ENCODE measurements at places on chromosomes 11 and 22.

DNA sequence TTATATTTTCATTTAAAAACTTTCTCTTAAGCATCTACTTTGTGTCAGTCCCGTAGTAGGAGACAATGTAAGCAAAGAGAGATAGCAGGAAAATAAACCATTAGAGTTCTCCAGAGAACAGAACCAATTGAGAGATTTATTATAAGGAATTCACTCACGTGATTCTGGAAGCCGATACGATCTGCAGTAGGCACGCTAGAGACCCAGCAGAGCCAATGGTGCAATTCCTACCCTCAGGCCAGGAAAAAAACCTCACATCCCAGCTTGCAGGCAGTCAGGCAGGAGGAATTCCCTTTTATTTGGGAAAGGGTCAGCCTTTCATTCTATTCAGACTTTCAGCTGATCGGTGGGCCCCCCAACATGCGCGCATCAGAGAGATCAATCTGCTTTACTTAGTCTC is 7.3 kb upstream of the PLEKHA7 start:
- DNase-seq, result no peak

GRCh38 chr22:48342016-48342415 is 1485.7 kb downstream of the BRD1 start:
- DNase-seq, result no peak

- DNase-seq, result no peak
These were observed 204.4 kb downstream of the HIPK3 start for GRCh38 chr11:33461369-33462125.

DNA sequence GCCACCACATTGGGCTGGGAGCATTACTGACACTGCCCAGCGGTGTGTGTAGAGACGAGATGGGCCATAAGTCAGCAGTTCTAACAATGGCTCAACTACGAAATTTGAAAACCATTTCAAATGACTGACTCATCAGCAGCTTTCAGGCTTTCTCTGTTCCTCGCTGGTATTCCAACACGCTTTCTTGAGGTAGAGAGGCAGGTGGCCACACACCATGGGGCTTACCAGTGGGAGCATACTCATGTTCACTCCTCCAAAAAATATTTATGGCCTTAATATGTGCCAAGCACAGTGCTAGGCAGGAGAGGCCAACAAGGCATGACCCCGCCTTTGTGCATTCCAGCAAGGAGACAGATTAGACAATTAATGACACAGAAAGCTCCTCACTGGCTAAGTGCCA is 20.3 kb downstream of the ARFGAP2 start:
- DNase-seq, result no peak

DNA sequence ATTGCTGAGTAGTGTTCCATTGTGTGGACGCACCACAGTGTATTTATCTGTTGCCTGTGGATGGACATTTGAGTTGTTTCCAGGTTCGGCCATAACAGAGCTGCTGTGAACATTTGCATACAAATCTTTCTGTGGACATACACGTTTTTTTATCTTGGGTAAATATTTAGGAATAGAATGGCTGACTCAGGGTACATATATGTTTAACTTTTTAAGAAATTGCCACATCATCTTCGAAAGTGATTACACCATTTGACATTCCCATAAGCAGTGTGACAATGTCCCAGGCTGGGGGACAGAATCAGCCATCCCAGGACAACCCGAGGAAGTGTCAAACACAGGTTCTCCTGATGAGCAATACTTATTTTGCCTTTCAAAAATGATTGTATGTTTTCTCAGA is 87.9 kb downstream of the OSBP2 start:
- no peak for DNase-seq

DNA sequence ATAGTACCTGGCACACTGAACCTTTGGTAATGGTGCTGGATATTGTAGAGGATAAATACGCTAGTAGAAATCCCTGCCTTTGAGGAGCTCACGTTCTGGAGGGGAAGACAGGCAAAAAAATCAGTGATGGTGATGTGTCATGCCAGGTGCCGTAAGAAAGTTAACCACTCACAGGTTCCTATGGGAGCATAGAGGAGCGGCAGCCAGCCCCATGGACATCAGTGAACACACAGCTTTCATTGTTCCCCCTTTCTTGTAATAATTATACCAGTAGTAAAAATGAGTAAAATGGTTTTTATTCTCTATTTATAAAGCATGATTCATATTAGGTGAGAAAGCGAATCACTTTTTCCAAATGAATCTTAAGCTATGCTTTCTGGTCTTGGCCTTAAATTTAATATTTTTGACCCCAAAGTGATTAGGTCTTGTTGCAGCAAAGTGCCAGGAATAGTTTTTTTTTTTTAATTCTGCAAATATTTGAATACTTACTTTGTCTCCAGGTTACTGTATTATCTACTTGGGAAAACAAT is 57.9 kb downstream of the UVRAG start:
- no peak for DNase-seq

GRCh38 chr11:111819161-111819828 is 52.1 kb downstream of the ALG9 start:
- DNase-seq, result no peak

DNA sequence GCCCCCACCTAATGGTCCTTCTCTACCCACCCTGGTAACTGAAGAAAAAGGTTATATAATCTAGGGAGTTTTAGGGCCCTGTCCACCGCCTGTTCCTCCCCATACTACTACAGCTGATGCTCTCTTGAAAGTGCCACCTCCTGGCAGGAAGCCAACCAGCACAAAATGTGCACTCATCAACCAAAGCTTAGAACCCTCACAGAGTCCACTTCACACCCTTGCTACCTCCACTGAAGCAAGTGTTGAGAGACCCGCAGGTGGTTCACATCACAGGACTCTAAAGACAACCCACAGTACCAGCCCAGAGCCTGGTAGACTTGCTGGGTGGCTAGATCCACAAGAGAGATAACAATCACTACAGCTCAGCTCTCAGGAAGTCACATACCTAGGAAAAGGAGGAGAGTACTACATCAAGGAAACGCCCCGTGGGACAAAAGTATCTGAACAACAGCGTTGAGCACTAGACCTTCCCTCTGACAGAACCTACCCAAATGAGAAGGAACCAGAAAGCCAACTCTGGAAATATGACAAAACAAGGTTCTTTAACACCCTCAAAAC is 17.5 kb upstream of the OR10W1 start:
- DNase-seq, result no peak

- DNase-seq, result no peak
These were observed 775.6 kb upstream of the CCDC90B start for GRCh38 chr11:84061726-84062125.

DNA sequence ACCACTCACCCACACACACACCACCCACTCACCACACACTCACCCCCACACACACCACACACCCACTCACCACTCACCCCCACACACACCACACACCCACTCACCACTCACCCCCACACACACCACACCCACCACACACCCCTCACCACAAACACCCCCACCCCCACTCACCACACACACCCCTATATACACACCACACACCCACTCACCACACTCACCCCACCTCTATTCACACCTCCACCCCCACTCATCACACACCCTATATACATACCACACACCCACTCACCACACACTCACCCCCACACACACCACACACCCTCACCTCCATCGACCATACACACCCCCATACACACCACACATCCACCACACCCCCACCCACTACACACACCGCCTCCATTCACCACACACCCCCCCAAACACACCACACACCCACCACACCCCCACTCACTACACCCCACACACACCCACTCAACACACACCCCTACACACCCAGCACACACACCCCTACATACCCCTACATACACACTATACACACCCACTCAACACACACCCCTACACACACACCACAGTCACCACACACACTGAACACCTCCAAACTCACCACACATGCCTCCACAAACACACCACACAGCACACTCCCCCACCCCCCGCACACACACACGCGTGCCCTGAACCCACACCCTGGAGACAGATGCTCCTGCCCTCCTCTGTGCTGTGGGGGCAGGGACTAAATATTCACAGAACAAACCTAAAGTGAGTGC is 19.0 kb upstream of the TTLL12 start:
- DNase-seq, result no peak

DNA sequence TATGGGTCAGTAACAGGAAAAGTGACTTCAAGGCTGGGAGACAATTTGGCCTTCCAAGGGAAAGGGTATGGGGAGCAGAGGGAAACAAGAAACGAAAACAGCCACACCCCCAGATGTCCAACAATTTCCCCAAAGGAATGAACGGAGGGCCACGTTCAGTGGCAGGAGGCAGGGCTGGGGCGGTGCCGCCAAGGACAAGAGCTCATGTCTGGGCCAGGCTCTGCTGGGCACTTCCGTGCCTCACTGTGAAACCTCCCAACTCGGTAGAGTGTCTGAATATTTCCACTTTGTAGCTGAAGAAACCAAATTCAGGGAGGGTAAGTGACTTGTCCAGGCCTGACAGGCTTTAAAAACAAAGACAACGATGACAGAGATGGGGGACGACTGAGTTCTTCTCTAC is 11.9 kb downstream of the IFT27 start:
- no peak for DNase-seq

DNA sequence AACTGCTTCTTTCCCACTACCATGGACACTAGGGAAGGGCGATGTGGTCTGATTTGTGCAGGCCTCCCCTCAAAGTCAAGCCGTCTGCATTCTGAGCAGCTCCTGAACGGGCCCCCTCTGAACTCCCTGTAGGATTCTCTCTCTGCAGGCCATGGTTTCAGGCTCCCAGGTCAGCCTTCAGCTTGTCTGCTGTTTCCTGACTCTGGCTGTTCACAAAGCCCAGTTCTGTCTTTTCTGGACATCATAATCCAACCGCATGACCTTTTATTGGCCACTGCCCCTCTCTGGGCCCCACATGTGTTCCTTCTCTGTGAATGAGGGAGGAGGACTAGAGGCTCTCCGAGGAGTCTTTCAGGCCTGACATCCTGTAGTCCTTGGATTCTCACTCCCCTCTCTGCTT is 161.0 kb downstream of the FEZ1 start:
- DNase-seq, result no peak

- no peak for DNase-seq
These were observed 6.7 kb downstream of the CSNK2A3 start for GRCh38 chr11:11346303-11346702.

DNA sequence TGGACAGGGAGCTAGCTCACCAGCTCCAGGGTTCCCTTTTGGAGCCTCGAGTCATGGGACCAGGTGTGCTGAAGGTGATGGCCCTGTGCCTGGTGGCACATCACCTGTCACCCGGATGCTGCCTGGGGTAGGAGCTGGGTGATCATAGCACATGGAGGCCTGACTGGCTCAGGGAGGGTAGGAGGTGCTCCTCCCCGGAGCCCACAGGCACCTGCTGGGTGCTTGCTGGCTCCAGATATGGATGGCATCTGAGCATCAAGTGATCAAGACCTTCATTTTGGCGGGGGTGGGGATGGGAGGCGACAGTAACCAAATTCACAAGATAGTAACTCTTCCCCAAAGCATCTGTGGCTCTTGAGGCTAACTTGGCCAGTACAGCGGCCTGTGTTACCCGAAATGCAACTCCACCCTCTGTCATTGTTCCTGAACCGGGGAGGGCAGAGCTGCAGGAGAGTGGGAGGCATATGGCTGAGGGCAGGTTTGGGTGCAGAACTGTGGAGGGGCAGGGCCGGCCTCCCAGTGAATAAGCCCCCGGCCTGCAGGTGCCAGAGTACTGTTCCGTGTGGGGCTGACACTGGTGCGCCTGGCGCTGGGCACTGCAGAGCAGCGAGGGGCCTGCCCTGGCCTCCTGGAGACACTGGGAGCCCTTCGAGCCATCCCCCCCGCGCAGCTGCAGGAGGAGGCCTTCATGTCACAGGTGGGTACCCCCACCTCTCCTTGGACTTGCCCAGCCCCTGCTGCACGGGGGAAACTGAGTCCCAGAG is 4.7 kb downstream of the TBC1D10C start:
- DNase-seq, result no peak

- no peak for DNase-seq
These were observed 11.3 kb downstream of the MYBPC3 start for GRCh38 chr11:47340980-47341775.

DNA sequence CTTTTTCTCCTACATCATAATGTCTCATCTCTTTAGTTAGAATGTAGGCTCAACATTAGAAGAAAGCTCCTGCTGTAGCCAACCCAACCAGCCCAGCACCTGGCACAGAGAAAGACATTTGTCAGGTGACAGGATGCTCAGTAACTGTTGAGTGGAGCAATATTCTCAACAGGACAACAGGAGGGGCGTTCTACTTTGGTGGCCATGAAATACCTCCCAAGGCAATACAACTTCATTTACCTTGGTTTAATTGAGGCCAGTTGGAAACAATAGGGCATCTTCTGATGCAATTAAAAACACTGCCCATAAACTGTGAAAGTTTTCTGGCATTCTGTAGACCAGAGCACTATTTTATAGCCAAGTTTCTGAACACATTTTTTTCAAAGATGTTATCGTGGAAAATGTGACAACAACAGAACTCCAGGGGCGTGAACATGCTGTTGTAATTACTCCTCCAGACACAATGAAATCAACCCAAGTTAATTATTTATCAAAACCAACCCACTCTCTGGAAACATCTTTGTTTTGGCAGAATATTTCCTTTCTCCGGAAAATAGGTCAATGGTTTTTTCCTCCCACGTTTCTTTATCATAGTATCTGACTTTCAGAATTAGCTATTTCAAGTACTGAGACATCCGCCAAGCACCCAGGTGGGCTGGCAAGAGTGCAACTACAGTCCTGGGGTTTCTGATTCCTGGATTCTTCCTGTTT is 538.1 kb downstream of the SOX6 start:
- no peak for DNase-seq

DNA sequence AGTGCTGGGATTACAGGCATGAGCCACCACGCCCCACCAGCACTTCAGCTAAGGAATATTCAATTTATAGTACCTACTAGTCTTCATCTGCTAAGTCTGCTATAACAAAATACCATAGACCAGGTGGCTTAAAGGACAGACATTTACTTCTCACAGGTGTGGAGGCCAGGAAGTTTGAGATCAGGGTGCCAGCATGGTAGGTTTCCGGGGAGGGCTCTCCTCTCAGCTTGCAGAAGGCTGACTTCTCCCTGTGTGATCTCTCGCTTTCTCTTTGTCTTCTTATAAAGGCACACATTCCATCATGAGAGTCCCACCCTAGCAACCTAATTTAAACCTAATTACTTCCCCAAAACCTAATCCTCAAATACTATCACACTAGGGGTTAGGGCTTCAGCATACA is 433.0 kb downstream of the INSC start:
- no peak for DNase-seq

DNA sequence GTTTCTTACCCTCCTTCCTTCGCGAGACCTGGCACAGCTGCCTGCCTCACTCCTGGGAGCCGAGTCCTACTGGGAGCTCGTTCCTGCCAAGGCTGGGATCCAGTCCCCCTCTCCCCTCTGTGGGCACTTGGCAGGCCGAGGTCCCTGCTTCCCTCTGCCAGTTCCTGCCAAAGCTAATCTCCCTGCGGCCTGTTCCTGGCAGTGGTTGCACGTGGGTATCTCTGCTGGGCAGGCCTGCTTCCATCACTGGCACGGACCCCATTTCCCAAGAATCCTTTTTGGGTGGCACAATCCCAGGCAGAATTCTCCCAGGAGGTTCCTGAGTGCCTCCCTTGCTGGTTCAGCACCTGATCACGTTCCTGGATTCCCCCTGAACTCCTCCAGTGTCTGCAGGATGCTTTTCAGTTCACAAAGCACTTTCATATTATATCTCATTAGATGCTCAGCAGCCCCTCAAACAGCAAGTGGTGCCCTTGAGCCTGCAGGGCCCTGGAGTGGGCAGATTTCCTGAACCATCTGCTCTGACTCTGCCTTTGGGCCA is 96.5 kb downstream of the RRM1 start:
- DNase-seq, result peak; percentile 20

All from globus pallidus (tissue), 1 donor.